MCF 10A (cell line): ENCODE measurements at places on chromosomes 12 and 14.

DNA sequence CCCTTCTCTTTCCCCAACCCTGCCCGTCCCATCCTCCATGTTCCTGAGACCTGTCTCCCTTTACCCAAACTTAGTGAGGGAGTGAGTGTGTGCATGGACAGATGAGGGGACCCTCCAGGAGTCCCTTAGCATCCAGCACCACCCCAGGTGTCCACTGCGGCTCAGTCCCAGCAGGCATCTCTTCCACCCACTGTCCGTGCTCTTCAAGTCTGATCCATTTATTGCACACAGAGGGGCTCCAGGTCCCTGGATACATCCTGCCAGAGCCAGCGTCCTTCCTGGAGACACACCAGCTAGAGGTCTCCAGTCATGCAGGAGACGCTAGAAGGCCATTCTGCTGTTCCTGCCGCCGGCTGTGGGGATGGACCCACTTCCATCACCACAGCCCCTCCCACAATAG lies 239.2 kb downstream of the ADGRD1 start:
- DNase-seq = no peak

GRCh38 chr12:77161944-77162343 lies 96.6 kb upstream of the E2F7 start:
- no peak for DNase-seq

DNA sequence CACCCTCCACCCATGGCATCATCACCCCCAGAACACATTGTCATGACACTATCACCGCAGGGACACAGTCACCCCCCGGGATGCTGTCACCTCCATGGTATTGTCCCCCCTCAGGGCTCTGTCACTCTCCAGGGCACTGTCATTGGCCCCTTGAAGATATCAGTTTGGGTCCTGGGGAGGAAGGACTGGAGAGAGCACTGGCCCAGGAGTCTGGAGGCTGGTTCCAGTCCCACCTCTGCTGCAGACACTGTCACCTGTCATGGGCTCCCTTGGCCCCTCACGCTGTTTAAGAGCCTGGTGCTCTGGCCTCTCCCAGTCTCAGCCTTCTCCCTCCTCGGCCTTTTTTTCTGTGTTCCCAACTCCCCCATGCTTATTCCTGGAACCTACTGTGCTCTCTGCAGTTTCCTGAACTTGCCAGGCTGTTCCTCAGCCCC lies 31.9 kb downstream of the SERPINA3 start:
- DNase-seq = no peak

GRCh38 chr12:91343010-91343409 lies 160.4 kb upstream of the DCN start:
- DNase-seq = no peak

DNA sequence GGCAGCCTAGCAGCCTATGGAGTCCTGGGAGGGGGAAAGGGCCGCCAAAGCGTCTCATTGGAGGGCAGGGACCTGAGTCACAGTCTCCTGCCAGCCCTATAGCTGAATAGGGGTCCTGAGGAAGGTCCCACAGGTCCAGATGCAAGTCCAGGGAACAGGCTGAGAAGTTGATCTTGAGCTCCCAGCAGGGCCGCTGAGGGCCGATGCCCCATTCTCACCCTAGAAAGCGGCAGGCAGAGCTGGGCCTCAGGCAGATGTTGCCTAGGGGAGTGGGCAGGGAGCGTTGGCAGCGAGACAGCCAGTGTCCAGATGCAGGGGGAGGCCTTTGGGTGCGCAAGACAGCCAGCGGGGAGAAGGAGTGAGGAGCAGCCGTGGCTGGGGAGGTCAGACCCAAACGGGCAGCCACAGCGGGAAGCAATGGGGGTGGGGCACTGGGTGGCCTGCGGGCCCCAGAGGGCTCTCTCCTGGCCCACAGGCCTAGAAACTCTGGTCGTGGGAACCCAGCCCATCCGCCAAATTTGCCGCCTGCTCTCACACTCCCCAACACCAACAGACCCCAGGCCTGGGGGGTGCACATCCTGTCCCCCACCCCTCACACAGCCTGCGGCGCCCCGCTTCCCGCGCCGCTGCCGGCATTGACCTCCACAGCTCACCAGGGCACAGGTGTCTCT lies 1.1 kb downstream of the HDAC7 start:
- DNase-seq = peak; percentile 45
